ENCODE measurements at places on chromosomes 12 and 14.

GRCh38 chr14:58639842-58640484 is 2.2 kb downstream of the DACT1 start:
- no peak for DNase-seq

DNA sequence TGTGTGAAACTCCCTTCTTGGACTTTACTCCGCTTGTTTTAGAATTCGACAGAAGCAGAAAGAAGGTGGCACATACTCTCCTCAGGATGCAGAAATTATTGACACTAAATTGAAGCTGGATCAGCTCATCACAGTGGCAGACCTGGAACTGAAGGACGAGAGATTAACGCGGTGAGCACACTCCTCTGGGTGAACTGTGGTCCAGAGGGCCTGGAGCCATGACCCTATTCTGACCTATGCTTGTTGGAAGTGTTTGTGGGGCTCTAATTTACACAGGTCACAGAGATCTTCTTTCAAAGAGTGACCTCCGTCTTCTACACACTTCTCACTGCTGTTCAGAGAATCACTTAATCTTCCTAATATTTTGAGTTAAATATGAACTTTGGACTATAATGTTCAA is 72.5 kb upstream of the MYF6 start:
- DNase-seq: no peak

DNA sequence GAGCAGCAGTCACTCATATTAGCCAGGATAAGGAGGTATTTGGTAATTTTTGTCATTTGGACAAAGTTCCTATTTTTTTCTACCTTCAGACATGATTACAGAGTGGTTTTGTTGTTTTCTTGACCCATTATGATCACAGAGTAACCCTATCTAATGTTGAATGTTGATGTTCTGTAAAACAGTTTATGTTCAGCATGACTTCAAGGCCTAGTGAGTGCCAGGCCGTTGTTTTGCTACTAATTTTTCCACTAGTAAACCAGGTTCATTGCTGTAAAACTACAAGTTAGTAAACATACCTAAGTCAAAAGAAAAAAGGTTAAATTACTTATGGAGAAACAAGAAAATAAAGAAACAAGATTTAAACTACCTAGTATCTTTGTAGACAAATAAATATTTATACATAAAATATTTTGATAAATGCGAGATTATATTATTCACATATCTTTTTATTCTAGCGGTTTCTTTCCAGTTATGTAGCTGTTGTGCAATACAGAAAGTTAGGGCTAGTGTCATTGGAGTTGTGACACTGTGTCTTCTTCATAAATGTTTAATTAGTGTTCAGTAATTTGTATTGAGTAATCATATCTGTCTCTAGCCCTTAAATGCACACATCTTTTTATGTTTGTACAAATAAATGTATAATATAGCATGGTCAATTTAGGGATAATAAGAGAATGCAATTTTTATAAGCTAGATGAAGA is 16.5 kb downstream of the ETNK1 start:
- no peak for DNase-seq

DNA sequence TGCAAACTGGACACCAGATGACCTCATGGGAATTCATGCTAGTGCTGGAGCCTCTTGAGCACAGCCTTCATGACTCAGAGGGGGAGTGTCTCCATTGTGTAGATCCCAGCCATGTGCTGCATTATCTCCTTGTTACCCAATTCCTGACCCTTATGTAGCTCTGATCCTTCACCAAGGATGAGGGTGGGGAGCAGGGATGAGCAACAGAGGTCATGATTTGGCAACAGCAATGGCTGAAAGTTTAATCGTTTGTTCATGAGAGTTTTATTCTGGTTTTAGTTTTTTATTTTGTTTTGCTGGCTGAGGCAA is 9.5 kb upstream of the BDKRB1 start:
- DNase-seq: no peak

DNA sequence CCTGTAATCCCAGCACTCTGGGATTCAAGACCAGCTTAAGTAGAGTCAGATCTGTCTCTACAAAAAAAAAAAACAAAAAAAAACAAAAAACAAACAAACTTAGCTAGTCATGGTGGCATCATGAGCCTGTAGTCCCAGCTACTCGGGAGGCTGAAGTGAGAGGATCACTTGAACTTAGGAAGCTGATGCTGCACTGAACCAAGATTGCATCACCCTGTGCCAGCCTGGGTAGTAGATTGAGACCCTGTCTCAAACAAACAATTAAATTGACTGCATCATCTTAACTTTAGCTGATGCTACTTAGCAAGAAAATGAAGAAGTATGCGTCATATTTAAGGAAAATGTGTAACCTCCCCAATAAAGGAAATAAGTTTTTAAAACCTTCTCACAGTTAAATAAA is 136.6 kb upstream of the ATXN7L3B start:
- no peak for DNase-seq

GRCh38 chr12:113149361-113150150 is at the start of gene CFAP73:
Gene CFAP73 (plus strand): TSS chr12:113149724. CDS start chr12:113149858, 134 bp downstream.
- no peak for DNase-seq

- no peak for DNase-seq
Measured at GRCh38 chr12:44460261-44460660, 415.9 kb downstream of the NELL2 start.

DNA sequence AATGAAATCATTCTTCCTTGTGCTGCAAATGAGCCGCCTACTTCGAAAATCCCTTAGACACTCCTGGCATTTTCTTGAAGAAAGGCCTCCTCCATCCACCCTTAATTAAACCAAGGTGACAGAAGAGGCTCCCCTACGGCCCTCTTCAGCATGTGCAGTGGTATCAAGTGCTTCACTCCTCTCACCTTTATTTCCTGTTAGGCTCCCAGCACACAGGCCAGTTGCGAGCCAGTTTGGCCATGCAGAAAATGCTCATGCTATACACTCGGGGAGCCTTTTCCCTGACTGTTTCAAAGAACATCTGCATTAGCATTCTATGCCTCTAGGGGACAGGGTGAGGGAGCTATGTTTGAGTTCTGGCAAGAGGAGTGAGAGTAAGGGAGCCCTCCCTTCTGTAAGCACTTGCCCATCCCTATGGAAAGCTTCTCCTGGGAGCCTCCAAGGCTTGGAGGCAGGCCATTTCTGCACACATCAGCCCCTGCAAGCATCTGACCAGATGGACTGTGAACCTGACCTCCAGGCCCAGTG is 291.5 kb downstream of the RPS29 start:
- DNase-seq: no peak

DNA sequence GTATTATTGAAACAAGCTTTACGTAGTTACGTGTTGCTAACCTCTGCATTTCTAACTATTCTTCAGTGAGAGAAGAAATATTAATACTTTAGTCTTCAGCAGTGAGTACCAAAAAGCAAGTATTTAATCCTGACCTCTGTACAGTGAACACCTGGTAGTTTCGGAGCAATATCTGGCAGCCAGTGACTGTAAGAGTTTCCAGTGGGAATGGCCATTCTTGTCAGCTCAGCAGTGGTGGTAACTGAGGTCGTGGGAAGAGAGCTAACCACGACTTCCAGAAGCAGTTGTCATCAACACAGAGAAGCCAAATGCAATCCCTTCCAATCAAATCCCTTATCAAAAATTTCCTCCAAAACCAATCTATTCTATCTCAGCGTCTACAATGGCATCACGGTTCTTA is 1500.2 kb upstream of the FLRT2 start:
- no peak for DNase-seq

GRCh38 chr14:33987565-33988080 is 36.7 kb upstream of the EGLN3 start:
- DNase-seq: no peak

- no peak for DNase-seq
Measured at GRCh38 chr14:32080001-32080510, 3.0 kb downstream of the ARHGAP5 start.

DNA sequence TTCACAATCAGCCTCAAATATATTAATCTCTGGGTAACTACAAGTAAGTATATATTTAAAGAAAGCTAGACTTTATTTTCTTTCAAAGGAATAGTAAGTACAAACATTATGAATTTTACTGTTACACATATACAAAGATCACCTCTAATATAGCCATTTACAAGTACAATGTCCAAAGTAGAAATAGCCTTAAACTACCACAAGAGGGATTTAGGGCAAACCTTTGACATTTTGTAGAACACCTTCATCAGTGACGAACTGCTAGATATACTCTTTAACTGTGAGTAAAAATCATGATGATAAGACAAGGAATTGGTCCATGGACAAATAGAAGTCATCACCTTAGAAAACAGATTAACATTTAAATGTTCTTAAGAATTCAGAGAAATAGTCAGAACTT is 69.8 kb downstream of the CNTN1 start:
- no peak for DNase-seq

DNA sequence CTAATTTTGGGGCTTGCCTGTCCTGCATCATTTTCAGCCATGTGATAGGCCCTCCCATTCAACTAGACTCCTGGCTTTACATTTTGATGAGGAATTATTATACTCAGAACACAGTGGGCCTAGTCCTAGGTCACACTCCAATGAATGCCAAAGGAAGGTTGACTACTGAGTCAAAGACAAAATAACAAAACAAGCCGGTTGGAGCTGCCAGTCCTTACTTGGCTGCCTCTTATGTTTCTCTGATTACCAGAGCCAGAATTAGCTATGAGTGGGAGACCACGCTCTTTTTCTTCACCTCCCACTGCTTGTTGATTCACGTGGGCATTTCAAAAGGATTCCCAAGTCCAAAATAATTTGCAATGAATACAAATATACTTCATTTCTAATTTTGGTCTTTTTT is 78.1 kb upstream of the USP44 start:
- no peak for DNase-seq

DNA sequence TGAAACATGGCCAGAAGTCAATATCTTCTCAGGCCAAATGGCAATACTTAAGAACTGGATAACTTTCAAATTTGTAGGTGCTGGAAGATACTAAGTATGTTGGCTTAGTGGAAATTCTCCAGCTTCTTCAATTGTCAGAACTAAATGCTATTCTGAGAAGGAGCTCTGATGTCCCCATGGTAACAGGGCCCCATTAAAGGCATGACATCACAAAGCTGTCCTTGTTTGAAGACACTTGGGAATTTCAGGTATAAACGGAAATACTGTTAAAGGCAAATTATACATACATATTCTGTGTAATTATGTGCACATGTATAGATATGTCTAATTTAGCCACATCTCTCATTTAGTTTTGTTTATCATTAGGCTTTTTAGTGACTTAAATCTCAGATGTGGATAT is 210.0 kb upstream of the SEL1L start:
- no peak for DNase-seq

- DNase-seq: no peak
Measured at GRCh38 chr12:117563706-117564105, 202.3 kb upstream of the NOS1 start.

- no peak for DNase-seq
Measured at GRCh38 chr12:102593134-102593533, 112.8 kb upstream of the IGF1 start.
